Activated naive CD4-positive, alpha-beta T cell treated with anti-CD3 and anti-CD28 coated beads for 36 hours (primary cell): ENCODE measurements at places on chromosomes 3 and 15. TPM values are rescaled to one million over a fixed set of nuclear protein-coding genes. Genes with fewer than 3 reads are reported as not detected.

- H3K4me3 ChIP-seq, result no peak overlapping the region
- no peaks in the 10 kb centered on the region for H3K36me3 ChIP-seq
- no peak for DNase-seq
- H3K27ac ChIP-seq, result no peak overlapping the region
Measured at GRCh38 chr15:59173194-59173593, 33.4 kb upstream of the LDHAL6B start.

GOLGA8Q gene
- total RNA-seq, result 0.29 TPM

DNA sequence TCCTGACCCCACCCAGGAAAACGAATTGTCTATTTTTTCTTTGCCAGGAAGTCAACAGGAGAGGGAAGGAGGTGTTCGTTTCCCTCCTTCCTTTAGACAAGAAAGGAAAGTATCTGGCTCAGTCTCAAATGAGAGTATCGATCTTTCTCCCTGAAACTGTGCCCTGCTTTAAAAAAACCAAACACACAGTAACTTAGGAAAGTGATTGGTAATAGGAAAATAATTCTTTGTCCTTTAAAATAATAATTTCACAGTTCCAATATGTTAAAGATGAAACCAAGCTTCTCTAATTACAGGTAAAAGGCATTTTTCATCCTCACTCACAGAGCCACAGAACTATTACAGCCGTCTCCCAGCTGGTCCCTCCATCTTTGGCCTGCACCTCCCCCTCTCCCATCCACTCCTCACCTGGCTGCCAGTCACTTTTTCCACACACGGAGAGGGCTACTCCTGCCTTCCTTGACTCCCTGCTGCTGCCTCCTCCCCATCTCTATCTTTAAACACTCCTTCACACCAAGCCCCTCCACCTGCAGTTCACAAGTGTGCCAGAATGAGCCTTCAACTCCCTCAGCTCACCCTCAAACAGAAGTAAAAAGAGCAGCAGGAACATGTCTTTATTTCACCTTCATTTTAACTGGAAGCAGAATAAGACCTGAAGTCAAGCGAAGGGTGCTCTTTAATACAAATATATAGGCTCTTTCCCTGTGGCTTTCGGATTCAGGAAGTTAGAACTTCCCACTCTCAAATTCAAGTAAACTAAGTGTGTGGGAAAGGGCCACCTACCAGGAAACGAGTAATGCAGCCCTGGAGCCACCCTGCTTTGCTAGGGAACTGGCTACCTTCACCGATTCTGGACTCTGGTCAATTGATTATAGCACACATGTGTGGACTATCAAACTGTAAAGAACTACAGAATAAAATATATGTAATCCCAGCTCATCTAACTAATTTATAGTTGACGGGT, 116.4 kb downstream of the SENP2 start:
- H3K4me1 ChIP-seq, result peaks cover 2% of the 10 kb centered on the region
- no peak overlapping the region for H3K4me3 ChIP-seq
- H3K27ac ChIP-seq, result no peak overlapping the region
- peaks cover 12% of the 10 kb centered on the region for H3K27me3 ChIP-seq
- DNase-seq, result no peak
- H3K36me3 ChIP-seq, result no peaks in the 10 kb centered on the region

GRCh38 chr3:34213478-34213877, 415.0 kb downstream of the PDCD6IP start:
- H3K27ac ChIP-seq, result no peak overlapping the region
- no peak for DNase-seq
- H3K4me1 ChIP-seq, result no peaks in the 10 kb centered on the region
- H3K27me3 ChIP-seq, result peaks cover 4% of the 10 kb centered on the region
- no peaks in the 10 kb centered on the region for H3K36me3 ChIP-seq
